ENCODE measurements at places on chromosomes 1 and 21.

GRCh38 chr1:62142496-62142895, 52.2 kb upstream of the L1TD1 start:
- DNase-seq: no peak

DNA sequence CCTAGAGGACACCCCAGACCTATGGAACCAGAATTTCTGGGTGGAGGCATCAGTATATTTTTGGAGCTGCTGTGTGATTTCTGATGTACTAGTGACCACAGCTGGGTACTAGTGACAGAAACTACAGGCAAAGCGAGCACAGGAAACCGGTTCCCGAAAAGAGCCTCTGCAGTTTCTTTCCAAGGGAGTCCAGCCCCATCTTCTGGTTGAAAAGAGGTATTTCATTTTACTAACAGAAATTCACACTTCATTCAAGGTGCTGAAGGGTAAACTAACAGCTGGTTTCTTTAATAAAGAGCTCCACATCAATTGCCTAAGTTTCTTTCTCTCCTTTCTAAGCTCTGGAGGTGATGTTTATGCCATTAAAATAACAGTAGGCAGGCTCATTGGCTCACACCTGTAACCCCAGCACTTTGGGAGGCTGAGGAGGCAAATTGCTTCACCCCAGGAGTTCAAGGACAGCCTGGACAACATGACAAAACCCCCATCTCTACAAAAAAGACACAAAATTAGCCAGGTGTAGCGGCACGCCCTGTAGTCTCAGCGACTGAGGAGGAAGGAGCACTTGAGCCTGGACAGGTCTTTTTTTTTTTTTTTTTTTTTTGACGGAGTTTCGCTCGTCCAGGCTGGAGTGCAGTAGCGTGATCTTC, 22.0 kb downstream of the THAP3 start:
- DNase-seq: peak; percentile 28

DNA sequence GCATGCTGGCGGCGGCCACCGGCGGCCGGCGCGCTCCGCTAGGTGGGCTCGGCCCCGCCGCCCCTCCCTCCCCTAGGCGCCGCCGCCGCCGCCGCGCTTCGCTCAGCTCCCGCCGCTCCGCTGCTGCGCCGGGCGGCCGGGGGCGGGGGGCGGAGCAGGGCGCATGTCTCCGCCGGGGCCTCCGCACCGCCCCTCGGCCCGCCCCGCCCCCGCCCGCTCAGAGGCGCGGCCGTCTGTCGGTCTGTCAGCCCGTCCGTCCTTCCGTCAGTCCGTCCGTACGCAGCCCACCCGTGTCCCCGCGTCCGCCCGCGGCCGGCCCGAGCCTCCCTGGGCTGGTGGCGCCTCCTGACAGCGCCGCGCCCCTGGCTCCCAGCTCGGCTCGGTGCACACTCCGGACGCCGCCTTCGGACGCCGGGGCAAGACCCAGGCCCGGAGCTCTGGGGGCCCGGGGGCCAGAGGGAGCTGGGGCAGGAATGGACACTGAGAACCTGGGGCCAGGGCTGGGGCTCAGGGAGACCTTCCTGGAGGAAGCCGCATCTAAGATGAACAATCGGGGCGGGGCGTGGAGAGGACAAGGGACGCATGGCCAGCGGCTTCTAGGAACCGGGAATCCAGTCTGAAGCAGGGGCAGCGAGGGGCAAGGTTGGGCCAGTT, at the start of gene GPR153:
TSS of gene GPR153 (minus strand) at position 138 of the 654 bp plus-strand sequence. CDS start 6,193 bp downstream, outside the sequence.
- no peak for DNase-seq

GRCh38 chr1:98428864-98429263, 232.7 kb upstream of the SNX7 start:
- DNase-seq: no peak

DNA sequence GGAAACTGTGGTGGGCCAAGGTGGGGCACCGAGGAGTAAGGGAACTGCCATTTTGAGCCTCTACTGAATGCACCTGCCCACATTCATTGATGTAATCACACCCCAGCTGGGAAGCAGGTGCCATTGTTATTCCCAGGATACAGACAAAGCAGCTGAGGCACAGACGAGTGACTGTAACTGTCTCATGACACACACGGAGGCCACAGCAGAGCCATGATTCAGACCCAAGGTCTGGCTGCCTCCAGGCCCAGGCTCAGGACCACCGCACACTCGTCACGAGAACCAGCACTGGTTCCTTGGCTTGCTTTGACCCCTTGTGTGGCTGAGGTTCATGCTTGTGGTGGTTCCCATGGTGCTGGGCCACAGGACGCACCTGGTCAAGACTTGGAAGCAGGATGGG, 45.6 kb upstream of the CLIC4 start:
- DNase-seq: no peak

DNA sequence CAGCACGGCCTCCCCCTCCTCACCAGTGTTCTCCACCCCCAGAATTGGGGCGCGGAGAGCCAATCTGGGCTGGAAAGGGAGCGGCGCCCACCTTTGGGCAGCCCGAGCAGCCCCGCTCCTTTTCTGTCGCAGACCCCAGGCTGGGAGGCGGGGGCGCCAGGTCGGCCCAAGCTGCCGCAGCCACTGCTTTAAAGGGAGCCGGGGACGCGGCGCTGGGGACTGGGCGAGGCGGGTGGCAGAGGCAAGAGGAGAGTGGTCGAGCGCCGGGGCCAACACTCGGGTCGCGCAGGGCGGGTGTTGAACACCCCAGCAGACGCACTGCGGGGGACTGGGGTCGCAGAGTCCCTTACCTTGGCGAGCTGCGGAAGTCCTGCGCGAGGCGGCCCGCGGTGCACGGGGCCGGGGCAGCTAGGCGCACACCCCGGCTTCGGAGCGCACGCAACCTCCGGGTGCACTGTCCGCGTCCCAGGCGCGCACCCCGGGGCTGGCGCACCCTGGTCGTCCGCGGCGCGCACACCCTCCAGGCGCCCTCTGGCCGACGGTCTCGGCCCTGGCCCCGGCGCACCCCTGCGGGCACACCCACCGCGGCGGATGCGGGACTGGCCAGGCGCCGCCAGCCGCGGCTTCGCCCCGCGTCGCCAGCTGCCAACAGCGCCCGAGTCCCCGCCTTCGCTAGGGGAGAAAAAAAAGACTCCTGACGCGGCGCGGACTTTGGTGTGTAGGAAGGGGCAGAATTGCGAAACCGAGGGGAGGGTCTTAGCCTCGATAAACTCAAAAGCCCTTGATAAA, at the start of gene KANK4:
TSS of gene KANK4 (minus strand) at position 679 of the 789 bp plus-strand sequence. CDS start 37,870 bp downstream, outside the sequence.
- no peak for DNase-seq

DNA sequence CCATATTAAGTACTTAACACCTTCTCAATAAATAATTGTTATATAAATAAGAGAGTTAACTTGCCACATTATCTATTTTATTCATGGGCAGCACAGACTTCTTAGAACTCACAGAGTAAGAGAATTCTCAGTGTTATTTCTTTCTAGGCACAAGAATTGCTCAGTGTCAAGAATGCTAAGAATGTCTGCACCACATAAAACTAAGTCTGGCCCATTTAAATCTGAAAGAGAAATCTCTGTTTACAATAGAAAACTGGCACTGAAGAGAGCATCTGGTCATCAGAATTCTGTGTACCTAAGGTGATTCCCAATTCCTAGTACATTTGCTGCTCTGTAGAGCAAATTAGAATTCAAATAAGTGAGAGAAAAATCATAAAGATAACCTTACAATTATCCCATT, 3.8 kb downstream of the OR10K2 start:
- DNase-seq: no peak

DNA sequence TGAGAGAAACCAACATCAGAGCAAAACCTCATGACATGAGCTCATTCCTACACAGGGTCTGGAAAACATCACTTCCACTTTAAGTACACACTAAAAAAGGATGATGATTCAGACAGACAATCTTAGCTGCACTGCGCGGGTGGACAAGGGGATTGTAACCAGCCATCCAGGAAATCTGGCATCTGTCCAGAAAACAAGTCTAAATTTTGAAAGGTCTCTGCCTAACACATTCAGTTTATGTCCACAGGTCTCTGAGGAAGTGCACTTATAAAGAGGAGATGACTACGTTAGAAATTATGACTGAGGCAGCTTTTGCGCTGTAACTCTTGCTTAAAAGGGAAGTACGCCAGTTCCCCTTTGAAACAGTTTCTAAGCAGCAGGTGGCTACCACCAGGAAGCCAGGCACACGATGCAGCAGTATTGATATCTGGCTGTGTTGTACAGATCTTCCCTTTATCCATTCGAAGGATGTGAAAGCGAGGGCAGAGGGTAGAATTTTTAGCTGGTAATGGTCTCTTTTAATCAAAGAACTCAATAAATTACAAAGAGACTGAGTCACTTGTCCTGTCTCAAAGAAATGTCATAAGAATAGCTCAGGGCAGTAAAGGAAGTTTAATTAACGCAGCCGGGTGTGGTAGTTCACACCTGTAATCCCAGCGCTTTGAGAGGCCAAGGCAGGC, 128.0 kb downstream of the SETD4 start:
- DNase-seq: peak; percentile 52

DNA sequence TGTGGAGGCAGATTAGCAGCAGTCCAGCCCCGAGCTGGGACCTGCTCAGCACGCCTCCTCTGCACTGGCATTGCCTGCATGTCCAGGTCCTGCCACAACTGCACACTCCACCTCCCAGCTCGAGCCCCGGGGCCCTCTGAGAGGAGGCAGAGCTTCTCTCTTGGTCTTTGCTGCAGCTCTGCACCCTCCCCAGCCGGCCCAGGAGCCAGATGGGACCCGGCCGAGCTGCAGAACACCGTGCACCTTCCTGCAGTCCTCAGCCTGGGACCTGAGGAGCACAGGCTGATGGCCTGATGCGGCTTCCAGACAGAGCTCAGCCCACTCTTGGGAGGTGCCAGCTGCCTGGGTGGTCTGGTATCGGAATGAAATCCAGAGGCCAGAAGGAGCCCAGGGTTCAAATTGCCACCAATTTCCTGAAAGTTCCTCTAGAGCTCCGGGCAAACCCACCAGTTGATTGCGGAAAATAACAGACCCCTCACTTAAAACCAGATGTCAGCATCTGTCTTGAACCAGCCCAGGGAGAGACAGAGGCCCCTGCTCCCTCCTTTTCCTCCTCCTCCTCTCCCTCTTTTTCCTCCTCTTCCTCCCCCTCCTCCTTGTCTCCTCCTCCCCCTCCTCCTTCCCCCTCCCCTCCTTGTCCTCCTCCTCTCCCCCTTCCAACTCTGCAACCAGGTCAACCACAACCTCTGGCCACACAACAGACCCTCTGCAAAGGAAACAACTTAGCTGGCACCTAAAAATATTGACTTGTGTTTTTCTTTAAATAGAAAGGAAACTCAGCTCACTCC, 10.6 kb upstream of the SPSB1 start:
- DNase-seq: peak; percentile 52

DNA sequence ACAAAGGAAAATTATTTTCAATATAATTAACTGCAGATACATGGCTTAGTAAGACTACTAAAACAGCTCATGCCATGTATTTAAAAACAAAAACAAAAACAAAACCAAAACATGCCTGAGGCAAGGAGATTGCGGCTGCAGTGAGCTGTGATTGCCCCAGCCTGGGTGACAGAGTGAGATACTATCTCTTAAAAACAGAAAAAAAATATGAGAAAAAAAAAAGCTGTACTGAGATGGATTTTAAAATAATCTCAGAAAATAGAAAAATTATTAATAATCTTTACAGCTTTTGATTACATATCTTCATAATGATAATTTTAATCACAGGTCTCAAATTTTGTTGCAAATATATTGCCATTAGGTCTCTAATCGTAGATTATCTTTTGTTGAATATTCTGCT, 24.0 kb upstream of the LIN9 start:
- no peak for DNase-seq

GRCh38 chr21:45270306-45270821, 17.3 kb downstream of the POFUT2 start:
- peak; percentile 12 for DNase-seq

GRCh38 chr1:197305925-197306324, 37.9 kb downstream of the CRB1 start:
- no peak for DNase-seq

DNA sequence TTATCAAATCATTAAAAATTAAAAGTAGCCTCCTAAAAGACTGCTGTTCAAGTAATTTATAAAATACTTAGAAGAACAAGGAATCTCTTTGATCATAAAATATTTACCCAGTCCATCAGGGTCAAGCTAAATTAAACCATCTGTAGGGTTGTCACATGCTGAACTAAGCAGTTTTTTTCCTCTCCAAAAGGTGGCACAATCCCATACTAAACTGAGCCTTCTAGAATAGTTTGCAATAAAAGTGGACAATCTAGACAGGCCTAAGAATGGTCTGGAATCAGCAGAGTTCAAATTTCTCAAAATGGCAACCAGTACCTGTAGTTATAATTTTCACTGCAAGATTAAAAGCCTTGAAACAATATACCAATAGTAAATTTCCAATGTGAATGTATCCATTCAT, 194.8 kb downstream of the EIF4G3 start:
- no peak for DNase-seq

DNA sequence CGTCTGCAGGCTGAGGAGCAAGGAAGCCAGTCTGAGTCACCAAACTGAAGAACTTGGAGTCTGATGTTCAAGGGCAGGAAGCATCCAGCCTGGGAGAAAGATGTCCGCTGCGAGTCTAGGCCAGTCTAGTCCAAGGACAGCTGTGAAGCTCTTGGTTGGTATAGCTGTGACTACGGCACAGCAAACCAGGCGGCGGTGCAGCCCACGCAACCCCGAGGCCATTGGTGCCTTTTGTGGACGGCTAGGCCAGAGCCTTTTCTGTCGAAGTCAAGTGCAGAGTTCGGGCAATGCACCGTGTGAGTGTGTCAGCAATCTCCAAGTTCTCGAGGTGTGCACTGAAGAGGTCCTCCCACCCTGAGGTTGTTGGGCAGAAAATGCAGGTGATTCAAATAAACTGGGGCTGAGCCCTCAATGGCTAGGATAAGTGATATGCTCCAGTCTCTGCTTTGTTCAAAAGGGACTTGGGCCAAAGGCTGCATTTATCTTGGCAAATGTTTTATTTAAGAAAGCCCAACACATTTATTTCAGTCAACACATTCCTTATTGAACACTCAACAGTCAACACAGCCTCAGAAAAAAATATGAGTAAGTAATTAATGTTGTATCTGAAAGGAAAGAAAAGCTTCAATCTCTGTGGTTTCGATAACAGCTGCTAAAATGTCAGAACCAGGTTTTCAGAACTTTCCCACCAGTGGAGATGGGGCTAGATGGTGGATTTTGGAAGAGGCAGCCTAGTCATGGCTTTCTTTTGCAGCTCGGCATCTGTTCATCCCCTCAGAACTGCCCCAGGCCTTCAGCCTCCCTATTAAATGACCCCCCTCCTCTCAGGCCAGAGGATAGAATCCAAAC, 78.1 kb upstream of the COX20 start:
- no peak for DNase-seq

DNA sequence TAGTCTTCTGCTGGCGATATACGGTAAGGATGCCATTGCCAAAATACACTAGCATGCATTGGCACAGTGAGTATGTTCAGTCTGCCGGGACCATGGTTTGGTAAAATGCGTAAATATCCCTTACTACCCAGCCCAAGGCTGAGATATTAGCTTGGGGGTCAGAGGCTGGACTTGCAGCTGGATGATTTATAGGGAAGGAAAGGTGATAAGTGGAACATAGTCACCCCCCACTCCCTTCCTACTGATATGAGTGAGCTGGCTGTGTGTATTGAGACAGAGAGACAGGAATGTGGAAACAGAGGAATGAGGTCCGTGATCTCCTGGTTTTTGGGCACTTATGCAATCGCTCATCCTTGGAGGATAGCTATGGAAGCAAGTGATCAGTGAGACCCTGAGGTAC, 642.8 kb downstream of the KCNT2 start:
- no peak for DNase-seq

- DNase-seq: no peak
Measured at GRCh38 chr1:36085126-36085525, 1.2 kb downstream of the TEKT2 start.

Measured in testis (tissue), 5 donors.